Upper lobe of right lung (tissue), 1 donor: ENCODE measurements at places on chromosomes 16 and 17.

GRCh38 chr16:27628241-27628942 lies 78.4 kb downstream of the KATNIP start:
- no peak for DNase-seq

DNA sequence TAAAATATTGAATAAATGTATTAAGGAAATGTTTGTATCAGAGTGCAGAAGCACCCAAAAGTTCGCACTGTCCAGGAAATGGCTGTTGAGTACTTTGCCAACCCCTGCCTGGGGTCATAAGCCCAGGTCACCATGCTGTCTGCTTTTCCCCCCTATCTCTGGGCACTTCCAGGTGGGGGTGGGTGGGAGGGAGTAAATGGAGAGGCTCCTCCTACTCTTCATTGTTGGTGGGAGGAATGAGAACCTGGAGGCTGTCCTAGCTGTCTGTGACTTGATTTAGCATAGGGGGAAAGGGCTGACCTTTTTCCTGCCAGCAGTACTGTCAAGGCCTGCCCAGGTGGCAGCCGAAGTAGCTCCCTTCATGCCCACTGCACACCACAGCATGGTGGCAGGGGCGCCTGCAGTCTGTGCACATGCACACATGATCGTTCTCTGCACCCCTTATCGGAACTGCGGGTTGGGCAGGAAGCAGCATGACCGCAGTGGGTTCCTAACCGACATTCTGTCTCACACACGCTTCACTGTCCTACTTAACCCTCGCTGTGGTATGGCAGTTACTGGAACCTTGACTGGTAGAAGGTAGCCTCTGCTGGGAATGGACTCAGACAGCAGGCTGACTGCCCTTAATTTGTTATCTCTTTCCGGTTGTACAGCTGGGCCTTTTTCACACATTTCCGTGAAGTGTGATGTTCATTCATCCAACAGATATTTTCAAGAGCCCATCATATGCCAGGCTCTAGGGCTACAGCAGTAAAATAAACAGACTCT lies 41.5 kb downstream of the LDHD start:
- DNase-seq: no peak

- DNase-seq: no peak
Observed at GRCh38 chr17:40303009-40303657, 5.8 kb upstream of the RARA start.

GRCh38 chr17:80452173-80452915 lies 24.1 kb downstream of the NPTX1 start:
- no peak for DNase-seq

- no peak for DNase-seq
Observed at GRCh38 chr16:3098459-3099394, at the start of gene ZSCAN10. Gene ZSCAN10 (minus strand): TSS chr16:3099294. CDS start chr16:3092937, 6,357 bp downstream.

DNA sequence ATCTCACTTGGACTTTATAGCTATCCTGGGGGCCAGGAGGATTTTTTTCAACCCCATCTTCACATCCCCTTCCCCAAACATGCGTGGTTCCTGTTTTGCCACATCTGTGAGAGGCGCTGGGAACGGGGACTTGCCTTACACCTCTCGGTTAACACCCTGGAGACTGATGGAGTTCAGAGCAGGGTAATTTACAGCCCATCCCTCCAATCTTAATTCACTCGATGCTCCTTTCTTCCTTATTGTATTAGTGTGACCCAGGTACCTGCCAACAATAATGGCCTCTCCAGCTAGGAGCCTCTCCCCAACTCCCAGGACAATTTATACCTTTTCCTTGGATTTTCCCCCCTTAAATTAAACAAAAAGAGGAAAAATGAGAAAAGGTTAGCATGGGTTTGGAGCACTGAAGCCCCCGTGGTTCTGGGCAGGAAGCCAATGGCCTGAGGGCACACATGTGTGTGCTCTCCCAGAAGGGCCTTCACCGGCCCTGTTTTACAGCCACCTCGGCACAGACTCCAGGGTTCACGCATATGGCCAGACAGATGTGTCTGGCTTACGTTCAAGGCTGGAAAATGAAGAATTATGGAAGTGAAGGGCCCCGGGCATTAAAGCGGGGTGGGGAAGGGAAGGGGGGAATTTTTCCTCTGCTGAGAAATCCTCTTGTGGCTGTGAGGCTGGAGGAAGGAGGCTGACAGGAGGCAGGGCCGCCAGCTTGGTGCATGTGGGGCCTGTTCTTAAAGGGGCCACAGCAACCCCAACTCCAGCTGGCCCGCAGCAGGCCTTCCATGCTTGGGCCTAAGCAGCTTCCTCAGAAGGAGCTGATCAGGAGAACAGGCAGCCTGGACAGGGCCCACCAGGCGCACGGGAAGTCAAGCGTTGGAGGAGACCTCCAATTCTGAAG lies 21.4 kb downstream of the HIC1 start:
- DNase-seq: no peak

DNA sequence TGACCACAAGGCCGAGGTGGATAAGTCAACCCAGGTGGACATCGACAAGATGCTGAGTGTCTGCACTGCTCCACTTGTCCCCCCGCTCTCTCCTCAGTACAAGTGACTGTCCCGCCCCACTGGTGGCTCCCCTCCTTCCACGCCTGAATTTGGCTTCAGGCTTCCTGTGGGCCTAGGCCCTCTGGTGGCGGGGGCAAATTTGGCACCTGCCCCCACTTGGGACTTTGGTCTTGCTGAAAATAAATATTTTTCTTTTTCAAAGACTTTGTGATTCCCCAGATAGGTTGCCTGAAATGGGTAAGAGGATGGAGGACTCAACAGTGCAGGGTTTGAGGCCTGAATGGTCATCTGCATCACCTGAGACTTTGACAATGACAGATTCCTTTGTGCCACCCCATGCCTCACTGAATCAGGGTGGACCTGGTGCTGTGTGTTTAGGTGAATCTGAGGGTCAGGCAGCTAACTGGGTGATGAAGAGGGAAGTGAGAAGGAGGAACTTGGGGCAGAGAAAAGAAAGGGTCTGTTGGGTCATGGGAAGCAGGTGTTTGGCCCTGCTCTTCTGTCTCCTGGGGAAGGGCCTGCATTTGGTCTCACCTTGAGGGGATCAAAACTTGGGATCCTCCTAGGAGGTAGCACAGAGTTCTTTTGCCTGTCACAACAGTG lies 2.0 kb downstream of the C16orf86 start:
- DNase-seq: no peak

- DNase-seq: no peak
Observed at GRCh38 chr16:3051494-3051893, 5.1 kb downstream of the MMP25 start.
